ENCODE measurements at places on chromosomes 5 and 9. TPM values are rescaled to one million over a fixed set of nuclear protein-coding genes. Genes with fewer than 3 reads are reported as not detected.

DNA sequence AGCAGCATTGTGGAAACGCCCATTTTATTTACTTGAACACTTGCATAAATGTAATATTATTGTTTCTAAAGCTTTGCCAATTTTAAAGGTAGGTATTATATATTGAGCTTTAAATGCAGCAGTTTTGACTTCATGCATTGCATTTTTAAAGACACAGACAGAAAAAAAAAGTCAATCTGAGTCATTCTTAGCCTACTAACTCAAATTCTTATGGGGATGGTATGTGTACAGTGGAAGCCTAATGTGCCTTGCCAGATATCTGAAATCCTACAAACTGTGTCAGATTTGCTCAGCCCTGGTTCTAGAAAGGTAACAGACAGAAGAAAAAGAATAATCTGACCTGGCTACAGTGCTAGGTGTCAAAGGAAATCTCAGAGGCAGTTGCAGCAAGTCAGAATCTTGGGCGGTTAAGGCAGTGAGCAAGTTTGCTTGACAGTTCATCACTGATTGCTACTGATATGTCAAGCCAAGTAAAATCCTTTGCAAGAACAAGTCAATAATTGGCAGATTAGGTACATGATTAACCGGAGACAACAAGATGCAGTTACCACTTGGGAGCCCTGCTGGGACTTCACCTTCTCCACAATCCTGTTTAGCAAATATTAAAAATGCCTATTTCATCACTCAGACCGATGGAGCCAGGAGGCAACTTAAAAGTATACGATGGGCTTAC, 224.8 kb upstream of the WWC1 start:
- no peaks in the 10 kb centered on the region for H3K36me3 ChIP-seq
- H3K4me1 ChIP-seq, result peaks cover 11% of the 10 kb centered on the region
- H3K4me3 ChIP-seq, result no peak overlapping the region
- DNase-seq, result no peak

- H3K27ac ChIP-seq, result no peak overlapping the region
- H3K27me3 ChIP-seq, result peaks cover 38% of the 10 kb centered on the region
- DNase-seq, result no peak
- H3K4me3 ChIP-seq, result no peak overlapping the region
- peaks cover 7% of the 10 kb centered on the region for H3K4me1 ChIP-seq
- H3K36me3 ChIP-seq, result peaks cover 23% of the 10 kb centered on the region
Measured at GRCh38 chr9:132591751-132592314, 9.4 kb downstream of the BARHL1 start.

GRCh38 chr9:94817291-94818177, 91.0 kb downstream of the AOPEP start:
- H3K4me3 ChIP-seq, result no peak overlapping the region
- H3K36me3 ChIP-seq, result peaks cover 8% of the 10 kb centered on the region
- DNase-seq, result no peak
- no peaks in the 10 kb centered on the region for H3K27me3 ChIP-seq

DNA sequence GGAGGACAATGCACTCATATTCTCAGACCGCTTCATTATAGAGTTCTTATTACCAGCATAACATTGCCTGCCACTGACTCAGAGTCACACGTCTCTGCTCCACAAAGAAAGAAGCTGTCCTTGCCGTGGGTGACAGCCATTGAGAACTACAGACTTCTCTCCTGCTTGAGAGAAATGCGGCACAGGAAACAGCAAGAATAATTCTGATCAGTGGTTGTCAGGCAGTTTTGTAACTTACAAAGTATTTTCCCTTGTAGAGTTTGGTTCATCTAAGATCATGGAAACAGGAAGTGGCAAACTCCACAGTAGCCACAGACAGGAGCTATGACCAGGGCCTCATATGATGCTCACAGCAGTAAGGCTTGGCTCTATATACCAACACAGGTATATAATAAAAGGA, 47.0 kb downstream of the KCNV2 start:
- no peak for DNase-seq
- peaks cover 16% of the 10 kb centered on the region for H3K36me3 ChIP-seq
- no peak overlapping the region for H3K27ac ChIP-seq

- H3K4me1 ChIP-seq, result no peaks in the 10 kb centered on the region
- no peak overlapping the region for H3K27ac ChIP-seq
- no peak overlapping the region for H3K4me3 ChIP-seq
- no peak for DNase-seq
Measured at GRCh38 chr9:98445576-98445975, 190.1 kb upstream of the TBC1D2 start.

- peaks cover 2% of the 10 kb centered on the region for H3K27me3 ChIP-seq
- no peaks in the 10 kb centered on the region for H3K4me1 ChIP-seq
- no peak overlapping the region for H3K4me3 ChIP-seq
- H3K36me3 ChIP-seq, result no peaks in the 10 kb centered on the region
- no peak overlapping the region for H3K27ac ChIP-seq
Measured at GRCh38 chr5:27814286-27814685, 775.9 kb upstream of the CDH9 start.

DNA sequence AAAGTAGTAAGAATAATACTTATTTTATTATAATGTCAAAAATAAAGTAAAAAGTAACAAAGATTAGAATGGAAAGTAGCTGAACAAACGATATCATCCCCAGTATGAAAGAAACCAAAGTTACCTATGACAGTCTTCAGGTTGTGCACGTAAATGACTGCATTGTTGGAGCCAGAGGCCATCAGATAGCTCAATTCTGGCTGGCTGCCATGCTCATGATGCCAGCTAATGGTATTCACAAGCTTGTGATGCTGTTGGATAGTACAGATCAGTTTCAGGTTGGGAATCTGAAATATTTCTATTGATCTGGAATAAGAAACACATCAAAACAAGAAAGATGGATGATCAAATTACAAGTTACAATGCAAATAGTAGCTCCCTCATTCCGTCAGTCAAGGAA, 21.1 kb downstream of the GEMIN5 start:
- H3K27me3 ChIP-seq, result no peaks in the 10 kb centered on the region
- DNase-seq, result no peak
- H3K27ac ChIP-seq, result no peak overlapping the region
- H3K4me1 ChIP-seq, result no peaks in the 10 kb centered on the region

GRCh38 chr5:160180931-160181330, 48.4 kb upstream of the FABP6 start:
- H3K36me3 ChIP-seq, result peaks cover 2% of the 10 kb centered on the region
- H3K4me3 ChIP-seq, result no peak overlapping the region
- H3K27me3 ChIP-seq, result no peaks in the 10 kb centered on the region
- no peak for DNase-seq
- H3K27ac ChIP-seq, result no peak overlapping the region

GRCh38 chr5:3659907-3660306, 64.3 kb downstream of the IRX1 start:
- no peaks in the 10 kb centered on the region for H3K27me3 ChIP-seq
- DNase-seq, result no peak
- H3K4me3 ChIP-seq, result no peak overlapping the region
- H3K27ac ChIP-seq, result no peak overlapping the region

DNA sequence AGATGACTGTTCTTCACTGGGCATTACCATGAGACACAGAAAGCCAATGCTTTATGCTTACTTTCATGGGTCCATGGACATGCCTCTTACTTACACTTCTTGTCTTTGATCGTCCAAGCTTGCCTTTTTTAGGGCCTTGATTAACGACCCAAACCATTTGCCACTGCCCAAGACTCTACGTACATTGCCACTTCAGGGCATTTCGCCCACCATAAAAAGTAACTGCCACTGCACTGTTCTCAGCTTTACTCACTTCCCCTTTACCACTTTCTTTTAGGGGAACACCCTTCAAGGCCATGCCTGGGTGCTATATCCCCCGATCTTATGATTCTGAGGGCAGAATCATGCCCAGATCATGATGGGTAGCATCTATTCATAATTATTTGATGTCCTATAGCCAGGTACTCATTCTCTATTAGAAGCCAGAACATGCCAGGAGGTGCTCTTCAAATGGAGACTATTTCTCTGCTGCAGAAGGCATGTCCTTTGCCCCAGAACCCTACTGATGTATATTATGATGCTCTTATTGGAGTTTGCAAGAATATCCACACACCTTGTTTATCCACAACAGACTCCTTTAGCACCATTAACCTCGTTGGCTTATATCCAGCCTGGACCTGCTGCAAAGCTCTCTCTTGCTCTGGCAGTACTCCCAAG, 64.1 kb upstream of the RAD23B start:
- no peak overlapping the region for H3K4me3 ChIP-seq
- H3K4me1 ChIP-seq, result peaks cover 36% of the 10 kb centered on the region
- H3K27ac ChIP-seq, result no peak overlapping the region

GRCh38 chr5:58013542-58014258, 446.2 kb downstream of the PLK2 start:
- H3K4me3 ChIP-seq, result no peak overlapping the region
- H3K36me3 ChIP-seq, result no peaks in the 10 kb centered on the region
- no peak for DNase-seq
- H3K4me1 ChIP-seq, result no peaks in the 10 kb centered on the region
- no peaks in the 10 kb centered on the region for H3K27me3 ChIP-seq
- no peak overlapping the region for H3K27ac ChIP-seq

- no peak overlapping the region for H3K27ac ChIP-seq
- peaks cover 5% of the 10 kb centered on the region for H3K36me3 ChIP-seq
- no peak overlapping the region for H3K4me3 ChIP-seq
- no peak for DNase-seq
Measured at GRCh38 chr5:32339198-32339597, 26.5 kb upstream of the MTMR12 start.

DNA sequence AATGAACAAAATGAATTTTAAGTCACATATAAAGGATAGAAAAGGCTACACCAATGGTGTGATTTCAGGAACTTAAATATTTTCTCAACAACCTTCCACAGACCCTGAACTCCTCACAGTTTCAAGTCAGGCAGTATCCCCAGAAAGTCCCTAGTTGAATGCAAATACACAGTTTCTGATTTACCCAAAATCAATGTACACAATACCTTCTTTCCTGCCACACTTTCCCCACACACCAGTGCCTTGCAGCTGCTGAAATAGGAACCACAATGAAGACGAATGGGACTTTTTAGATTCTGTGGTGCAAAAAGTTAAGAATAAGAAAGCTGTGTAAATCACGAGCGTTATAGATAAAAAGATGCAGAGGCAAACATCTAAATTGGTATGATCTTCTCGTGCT, 552.4 kb upstream of the MEF2C start:
- no peak for DNase-seq
- no peak overlapping the region for H3K4me3 ChIP-seq
- no peaks in the 10 kb centered on the region for H3K27me3 ChIP-seq
- no peaks in the 10 kb centered on the region for H3K36me3 ChIP-seq

DNA sequence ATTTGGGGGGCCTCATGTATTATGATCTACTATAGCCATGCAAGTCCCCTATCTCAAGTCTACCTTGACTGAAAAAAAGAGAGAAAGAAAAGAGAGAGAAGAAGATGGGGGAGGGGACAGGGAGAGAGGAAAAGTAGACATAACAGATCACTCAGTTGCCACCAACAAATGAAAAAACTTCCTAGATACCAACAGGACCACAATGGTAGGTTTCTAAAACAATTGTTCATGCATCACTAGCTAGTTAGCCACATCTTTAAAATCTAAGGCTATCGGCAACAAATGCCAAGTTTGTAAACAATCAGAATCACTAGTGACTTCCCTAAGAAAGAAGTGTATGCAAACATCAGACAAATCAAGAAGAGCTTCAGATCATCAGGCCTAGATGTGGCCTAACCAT, 328.2 kb downstream of the BNC2 start:
- no peaks in the 10 kb centered on the region for H3K27me3 ChIP-seq
- H3K27ac ChIP-seq, result no peak overlapping the region
- no peak overlapping the region for H3K4me3 ChIP-seq
- no peak for DNase-seq
- H3K36me3 ChIP-seq, result peaks cover under 1% of the 10 kb centered on the region
- peaks cover 25% of the 10 kb centered on the region for H3K4me1 ChIP-seq

DNA sequence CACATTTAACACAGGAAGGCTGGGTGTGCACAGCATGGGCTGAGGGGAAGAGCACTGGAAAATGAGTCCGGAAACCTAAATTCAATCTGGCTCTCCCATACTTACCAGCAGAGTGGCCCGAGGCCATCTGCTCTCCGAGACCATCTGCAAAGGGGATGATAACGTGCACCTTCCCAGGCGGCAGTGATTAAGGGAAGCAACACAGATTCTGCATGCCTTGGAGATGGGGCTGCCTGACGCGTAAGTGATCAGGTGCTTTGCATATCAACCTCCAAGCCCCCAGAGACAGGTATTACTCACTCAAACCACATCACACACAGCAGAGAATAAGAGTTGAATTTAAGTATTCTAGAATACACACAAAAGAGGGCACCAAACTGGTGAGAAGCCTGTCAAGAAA, 9.1 kb downstream of the EPB41L4B start:
- H3K27ac ChIP-seq, result peak overlapping the region; percentile 75
- no peak for DNase-seq
- no peaks in the 10 kb centered on the region for H3K36me3 ChIP-seq
- no peak overlapping the region for H3K4me3 ChIP-seq
- H3K4me1 ChIP-seq, result peaks cover 55% of the 10 kb centered on the region

DNA sequence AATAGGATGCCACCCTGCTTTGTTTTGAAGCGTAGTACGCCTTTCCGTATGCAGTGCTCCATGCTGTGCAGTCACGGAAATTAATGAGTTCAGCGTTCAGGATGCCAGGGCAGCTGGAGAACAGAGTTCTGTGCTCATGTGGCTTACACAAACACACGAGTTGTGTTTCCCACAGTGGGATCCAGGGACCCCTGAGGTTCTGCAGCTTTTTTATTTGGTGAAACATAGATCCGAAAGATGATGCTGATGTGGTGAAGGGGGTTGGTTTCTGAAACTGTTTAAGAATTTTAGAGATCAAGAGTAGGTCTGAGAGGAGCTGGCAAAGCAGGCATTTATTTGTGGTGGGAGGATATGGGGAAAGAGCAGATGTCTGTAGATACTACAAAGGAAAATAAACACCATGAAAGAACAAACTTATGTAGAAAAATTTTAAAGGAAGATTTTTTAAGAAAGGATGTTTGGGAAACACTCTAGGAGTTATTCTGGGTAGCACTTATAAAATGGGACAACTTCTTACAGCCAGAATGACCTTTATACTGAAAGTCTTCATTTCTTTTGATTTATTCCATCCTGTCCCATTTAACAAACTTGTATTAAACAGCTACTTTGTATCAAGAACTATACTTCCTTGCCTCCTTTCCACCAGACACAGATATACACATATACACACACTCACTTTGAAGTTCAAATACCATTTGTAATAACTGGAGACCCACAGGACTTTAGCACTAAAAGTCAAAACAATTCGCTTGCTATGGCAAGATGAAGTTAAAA, 52.7 kb downstream of the ITGA1 start:
- peak overlapping the region; percentile 99 for H3K27ac ChIP-seq
- no peaks in the 10 kb centered on the region for H3K27me3 ChIP-seq
- no peak for DNase-seq
- H3K4me3 ChIP-seq, result peak overlapping the region; percentile 58
- peaks cover 4% of the 10 kb centered on the region for H3K36me3 ChIP-seq
- H3K4me1 ChIP-seq, result peaks cover 92% of the 10 kb centered on the region

Gene SHROOM1
- total RNA-seq, result 7.6 TPM

Gene RAI14
- 177 TPM for total RNA-seq

Gene PCDHGA4
- 0.72 TPM for total RNA-seq

Gene LMAN2
- 76.6 TPM for total RNA-seq

Gene OTULINL
- 4.3 TPM for total RNA-seq

Gene PCDHB12
- 2.4 TPM for total RNA-seq

Gene LSM11
- total RNA-seq, result 9.9 TPM

Gene PCDHGA8
- total RNA-seq, result 0.51 TPM

Gene IL3
- not detected for total RNA-seq

Gene PCDHGB1
- total RNA-seq, result 2.7 TPM

Gene PFN3
- not detected for total RNA-seq

Gene FBXL7
- 32.6 TPM for total RNA-seq

Gene SPOCK1
- total RNA-seq, result 125 TPM

Gene TEX48
- total RNA-seq, result not detected
